ENCODE measurements at places on chromosomes 2 and 18.

- no peak for DNase-seq
These were observed 441.5 kb upstream of the TNP1 start for GRCh38 chr2:217301142-217301925.

GRCh38 chr2:25227576-25227975 lies 59.2 kb upstream of the POMC start:
- DNase-seq, result no peak

- no peak for DNase-seq
These were observed 113.8 kb upstream of the HAAO start for GRCh38 chr2:42906111-42906556.

- no peak for DNase-seq
These were observed 259.0 kb downstream of the CALCRL start for GRCh38 chr2:187188783-187189631.

- no peak for DNase-seq
These were observed 1.7 kb upstream of the GCG start for GRCh38 chr2:162153608-162154224.

DNA sequence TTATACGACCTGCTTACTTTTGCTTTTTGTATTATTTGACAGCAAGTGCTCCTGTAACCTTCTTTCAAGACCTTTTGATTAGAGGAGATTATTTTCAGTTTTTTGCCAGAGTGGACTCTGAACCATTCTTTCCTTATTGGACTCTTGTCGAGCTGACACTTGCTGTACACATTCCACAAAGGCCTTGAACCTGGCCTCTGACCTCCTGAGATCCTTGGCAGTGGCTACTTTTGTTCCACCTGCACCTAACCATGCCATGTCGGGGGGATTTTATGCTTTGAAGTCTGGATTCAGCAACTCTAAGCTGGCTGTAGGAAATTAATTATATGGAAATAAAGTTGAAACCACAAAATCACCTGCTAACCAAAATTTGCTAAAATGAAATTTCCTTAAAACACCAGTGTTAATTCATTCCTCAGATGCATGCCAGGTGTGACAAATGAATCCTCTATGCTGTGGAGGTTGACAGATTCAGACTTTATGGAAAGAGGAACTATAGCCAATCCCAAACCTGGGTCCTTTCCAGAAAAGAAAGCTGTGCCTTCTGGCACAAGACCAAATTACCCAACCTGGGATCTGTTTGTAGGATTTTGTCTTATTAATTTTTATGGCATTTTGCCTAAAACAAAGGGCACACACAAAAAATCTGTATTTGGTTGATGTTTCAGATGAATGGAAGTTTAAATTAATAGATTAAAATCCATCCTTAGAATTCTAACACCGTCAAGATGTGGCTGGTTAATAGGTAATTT lies 110.4 kb downstream of the CDC42EP3 start:
- DNase-seq, result no peak
